ENCODE measurements at places on chromosomes 7 and 10.

- no peak for DNase-seq
Measured at GRCh38 chr10:122521011-122521410, 39.5 kb upstream of the DMBT1 start.

DNA sequence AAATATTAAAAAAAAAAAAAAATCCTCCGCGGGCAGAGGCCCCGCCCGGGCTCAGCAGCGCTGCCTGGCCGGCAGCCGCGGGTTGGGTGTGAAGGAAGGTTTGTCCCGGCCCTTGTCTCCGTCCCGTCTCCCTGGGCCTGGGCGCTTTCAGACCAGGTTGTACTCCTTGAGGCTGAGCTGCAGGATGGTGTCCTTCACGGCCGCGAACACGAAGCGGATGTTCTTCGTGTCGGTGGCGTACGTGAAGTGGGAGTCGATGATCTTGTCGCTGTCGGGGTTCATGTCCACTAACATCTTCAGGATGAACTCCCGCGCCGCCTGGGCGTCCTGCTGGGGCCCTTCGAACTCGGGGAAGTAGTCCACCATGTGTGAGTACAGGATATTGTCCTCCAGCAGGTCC lies 123.7 kb upstream of the KCTD7 start:
- DNase-seq: no peak

GRCh38 chr7:34165927-34166550 lies 260.7 kb downstream of the BMPER start:
- DNase-seq: peak; percentile 23

- no peak for DNase-seq
Measured at GRCh38 chr10:102537948-102538347, 34.2 kb downstream of the SUFU start.

GRCh38 chr10:60031183-60031582 lies 124.8 kb upstream of the CCDC6 start:
- no peak for DNase-seq

DNA sequence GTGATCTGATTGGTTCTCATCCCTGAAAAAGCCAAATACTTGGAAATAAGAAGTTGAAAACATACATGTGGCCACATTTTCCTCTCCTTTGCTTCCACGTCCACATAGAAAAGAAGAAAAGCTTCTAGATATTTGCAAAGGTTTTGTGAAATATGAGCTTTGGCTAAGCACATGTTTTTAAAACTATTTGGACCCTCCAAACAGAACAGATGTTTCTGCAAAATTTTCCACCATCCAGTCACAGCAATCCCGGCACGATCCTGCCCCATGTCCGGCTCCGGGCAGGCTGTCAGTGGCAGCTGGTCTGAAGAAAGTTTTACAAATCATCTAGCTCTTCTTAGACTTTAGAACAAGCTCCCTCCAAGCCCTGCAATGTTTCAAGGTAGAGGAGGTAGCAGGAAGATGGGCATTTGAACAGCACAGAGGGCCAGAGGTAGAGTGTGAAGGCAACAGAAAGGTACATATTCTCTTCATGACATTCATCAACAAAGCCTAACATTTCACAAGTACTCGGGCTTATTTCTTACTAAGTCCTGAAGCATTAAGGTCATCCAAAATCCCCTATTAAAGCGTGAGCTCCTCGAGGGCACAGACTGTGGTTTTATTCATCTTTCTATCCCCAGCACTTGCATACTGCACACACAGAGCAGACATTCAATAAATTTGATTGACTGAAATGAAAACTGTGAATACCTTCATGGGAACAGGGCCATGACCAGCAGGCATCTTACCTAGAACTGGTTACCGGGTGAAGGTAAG lies 110.1 kb downstream of the JAZF1 start:
- no peak for DNase-seq

DNA sequence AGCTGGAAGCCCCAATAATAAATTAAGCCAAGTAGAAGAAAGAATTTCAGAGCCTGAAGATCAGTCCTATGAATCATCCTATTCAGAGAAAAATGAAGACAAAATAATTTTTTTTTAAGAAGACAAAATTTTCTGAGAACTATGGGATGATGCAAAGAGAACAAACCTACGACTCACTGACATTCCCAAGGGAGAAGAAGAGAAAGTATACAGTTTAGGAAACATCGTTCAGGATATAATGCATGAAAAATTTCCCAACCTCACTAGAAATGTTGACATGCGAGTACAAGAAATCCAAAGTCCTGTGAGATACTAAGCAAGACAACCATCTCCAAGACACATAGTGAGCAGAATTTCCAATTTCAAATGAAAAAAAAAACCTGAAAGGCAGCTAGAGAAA lies 150.5 kb downstream of the THSD7A start:
- no peak for DNase-seq

- no peak for DNase-seq
Measured at GRCh38 chr7:50335795-50336754, 31.6 kb downstream of the IKZF1 start.

Data from HEK293T (cell line).